ENCODE measurements at places on chromosomes 12 and 14.

GRCh38 chr12:50081096-50081808 is 3.9 kb upstream of the SMARCD1 start:
- no peak for DNase-seq

GRCh38 chr12:81465191-81465590 is 294.0 kb downstream of the PPFIA2 start:
- no peak for DNase-seq

GRCh38 chr12:67952787-67953186 is 36.5 kb upstream of the IFNG-AS1 start:
- DNase-seq: no peak

- no peak for DNase-seq
These were observed 80.3 kb downstream of the PAPOLA start for GRCh38 chr14:96582411-96582961.

GRCh38 chr14:102930753-102931579 is 8.5 kb downstream of the AMN start:
- DNase-seq: no peak

- no peak for DNase-seq
These were observed 143.5 kb downstream of the SSPN start for GRCh38 chr12:26338586-26339572.

DNA sequence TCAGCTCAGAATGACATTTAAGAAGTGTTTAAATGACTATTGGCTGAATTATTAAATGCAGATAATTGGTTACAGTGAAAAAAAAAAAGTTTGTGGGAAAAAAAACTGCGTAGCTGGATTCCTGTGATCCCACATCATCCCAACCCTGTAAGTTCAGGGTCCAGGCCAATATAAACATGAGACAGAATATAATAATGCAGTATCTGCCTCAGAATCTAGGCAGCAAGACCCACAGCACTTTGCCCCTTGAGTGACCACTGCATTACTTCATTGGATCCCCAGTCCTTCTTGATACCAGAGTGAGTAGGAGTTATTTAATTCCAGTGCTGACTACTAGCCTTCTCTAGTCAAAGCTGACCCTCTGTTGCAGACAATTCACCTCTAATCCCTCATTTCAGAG is 272.6 kb downstream of the CCER1 start:
- no peak for DNase-seq

- peak; percentile 3 for DNase-seq
These were observed 154.4 kb downstream of the KCNK10 start for GRCh38 chr14:88168498-88169165.

DNA sequence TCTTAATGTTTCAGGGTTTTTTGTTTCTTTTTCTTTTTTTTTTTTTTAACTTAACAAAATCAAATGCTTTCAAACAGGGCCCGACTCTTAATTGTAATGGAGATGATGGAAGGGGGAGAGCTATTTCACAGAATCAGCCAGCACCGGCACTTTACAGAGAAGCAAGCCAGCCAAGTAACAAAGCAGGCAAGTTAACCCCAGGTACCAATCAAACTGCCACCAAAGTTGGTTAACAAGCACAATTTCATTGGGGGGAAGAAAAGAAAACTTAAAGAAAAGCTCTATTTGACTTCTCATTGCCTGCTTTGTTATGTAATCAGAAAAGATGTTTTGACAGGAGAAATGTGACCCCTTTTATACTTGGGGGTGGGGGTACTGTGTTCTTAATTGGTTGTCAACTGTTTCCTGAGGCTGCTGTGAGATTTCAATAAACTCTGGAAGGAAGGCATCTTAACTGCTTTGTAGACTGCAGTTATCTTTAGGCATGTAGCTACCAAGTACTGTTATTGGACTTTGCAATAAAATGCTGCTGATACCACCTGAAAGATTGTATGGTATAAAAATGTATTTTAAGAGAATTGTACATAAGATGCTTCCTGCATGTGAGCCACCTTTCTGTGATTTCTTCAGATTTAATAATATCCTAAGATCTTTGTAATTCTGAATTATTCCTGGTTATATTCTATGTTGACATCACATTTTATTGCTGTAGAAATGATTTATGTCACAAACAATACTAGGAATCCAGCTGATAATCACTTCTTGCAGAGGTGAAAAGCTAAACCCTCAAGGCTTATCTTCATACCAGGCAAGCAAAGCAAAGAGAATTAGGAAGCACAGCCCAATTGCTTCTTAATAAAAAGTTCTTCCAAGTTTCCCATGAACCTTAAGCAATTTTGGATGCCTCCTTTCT is 26.9 kb downstream of the MAPKAPK5 start:
- DNase-seq: no peak

GRCh38 chr12:75322464-75322863 is 7.7 kb downstream of the CAPS2 start:
- no peak for DNase-seq

DNA sequence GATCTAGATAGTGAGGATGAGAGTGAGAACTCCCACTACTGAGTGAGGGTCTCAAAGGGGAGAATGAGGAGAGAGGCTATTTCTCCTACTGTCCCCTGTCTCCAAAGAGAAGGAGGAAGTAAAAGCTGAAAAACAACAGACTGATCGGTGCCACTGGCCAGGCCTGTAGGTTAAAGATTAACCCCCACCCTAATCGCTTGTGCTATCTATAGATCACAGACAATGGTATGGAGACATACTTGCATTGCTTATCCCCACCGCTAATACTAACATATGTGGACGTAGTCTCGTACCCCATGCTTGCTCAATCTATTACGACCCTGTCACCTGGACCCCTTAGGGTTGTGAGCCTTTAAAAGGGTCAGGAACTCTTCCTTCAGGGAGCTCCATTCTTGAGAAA is 777.9 kb upstream of the TMEM132C start:
- no peak for DNase-seq

Data from stimulated activated CD8-positive, alpha-beta memory T cell treated with anti-CD3 and anti-CD28 coated beads, Interleukin-15, amount 100 ng/mL, for 24 hours (primary cell).